ENCODE measurements at places on chromosomes 1 and 21.

- no peak for DNase-seq
Observed at GRCh38 chr1:154198756-154199562, 7.1 kb upstream of the TPM3 start.

DNA sequence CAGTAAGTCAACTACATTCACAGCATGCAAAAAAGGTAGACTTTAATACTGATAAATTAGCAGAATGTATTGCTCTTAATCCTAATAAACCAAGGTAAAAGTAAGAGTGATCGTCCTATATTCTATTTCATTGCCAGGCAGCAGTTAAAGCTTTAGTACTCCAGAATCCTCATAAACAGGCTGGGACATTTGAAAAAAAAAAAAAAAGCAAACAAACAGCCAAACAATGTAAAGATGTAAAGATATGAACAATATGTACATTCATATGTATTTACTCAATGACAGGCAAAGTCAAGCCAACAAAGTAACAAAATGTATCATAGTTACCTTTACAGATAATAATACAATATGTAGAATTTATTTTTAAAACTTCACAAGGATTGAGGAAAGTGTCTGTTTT, 383.6 kb downstream of the COL11A1 start:
- DNase-seq = no peak

DNA sequence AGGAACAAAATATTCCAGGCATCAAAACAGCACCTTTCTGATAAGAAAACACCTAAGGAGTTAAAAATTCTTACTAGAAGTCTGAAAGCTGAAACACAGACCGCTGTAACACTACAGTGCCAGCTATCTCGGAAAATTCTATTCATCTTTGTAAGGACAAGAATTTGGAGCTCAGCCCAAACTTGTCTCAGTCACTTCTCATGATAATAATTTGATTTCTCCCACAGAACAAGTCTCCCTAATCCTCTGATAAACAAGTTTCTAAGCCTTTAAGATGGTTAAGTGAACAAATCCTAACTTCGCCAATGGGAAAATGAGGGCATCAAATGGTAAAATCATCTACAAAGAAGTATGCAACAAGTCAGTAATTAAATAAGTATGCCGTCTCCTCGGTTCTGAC, 59.9 kb downstream of the SIPA1L2 start:
- no peak for DNase-seq

DNA sequence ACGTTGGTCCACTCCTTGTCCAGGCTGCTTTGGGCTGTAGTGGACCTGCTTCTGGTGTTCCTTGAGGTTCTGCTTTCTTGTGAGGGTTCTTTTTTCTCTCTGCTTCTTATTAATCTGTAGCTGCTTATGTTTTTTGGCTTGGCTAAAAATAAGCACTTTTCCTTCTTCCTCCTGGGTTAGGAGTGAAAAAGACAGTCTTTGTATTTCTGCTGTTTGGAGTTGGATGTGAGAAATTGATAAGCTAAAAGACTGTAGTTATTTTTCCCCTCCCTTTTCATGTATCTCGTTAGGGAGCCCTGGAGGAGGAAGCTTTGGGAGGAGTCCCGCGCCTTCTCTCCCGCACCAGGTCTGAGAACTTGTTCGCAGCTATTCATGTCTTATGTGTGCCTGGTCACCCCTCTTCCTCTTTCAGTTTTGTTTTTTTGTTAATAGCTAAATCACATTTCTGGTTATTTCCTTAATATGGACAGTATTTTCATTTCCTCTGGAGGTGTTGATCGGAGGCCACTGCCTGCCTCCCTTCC, 79.0 kb downstream of the GALNT2 start:
- no peak for DNase-seq

DNA sequence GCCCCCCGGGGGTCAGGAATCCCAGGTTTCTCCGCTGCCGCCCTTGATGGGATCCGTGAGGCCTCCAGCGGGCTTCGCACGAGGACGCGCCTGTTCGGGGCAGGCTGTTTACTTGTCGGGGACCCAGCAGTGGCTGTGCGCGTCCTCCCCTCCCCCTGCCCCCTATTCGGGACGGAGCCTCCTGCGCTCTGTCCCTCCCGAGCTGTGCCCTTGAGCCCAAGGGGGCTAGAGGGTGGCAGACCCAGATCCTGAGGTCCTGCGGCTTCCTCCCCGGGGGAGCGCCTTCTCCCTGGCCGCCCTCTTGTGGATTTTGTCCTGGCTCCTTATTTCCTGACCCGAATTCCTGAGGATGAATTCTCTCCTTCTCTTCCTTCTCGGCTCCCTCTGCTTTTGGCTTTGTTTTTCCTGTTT, 38.4 kb downstream of the PIK3CD start:
- DNase-seq = no peak

GRCh38 chr1:49333906-49334305, 557.2 kb upstream of the BEND5 start:
- DNase-seq = no peak

- DNase-seq = peak; percentile 68
Observed at GRCh38 chr1:202007805-202008489, 2.4 kb upstream of the ELF3 start.

DNA sequence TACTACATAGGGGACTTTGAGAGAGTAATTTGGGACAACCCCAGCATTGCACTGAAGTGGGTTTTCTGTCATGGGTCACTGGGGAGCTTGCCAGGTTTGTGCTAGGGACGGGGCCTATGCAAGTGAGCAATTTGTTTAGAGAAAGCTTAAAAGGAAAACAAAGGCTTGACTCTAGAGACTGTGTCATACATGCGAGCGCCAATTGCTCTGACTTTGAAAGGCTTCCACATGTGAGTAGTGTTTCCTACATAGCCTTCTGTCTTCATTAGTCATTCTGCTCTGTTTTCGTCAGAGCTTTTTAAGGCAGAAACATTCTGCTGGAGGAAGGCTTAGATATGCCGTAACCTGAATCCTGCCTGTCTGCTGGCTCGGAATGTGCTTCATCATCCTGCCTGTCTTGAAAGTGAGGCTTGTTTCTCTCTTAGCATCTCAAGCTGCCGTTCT, 28.4 kb downstream of the TRIM45 start:
- peak; percentile 20 for DNase-seq

- DNase-seq = no peak
Observed at GRCh38 chr1:241608379-241609033, 31.7 kb downstream of the CHML start.
